RKO (cell line): ENCODE measurements at places on chromosomes 13 and 19.

DNA sequence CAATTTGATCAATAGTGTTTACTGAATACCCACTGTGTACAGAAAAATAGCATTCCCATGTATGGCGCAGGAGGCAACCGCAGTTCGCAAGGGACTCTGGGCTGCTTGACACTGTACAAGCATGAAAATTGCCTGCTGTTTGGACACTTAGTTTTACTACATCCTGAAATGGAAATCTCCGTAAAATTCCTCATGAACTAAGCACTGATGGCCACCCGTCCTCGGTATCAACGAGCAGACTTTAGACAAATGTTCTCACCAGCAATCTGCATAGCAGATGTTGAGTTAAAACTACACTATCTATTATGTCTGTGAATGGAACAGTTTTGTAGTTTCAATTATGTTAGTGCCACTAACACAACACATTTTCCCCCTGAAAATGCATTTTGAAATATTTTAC is 294.7 kb downstream of the DCLK1 start:
- no peak for DNase-seq

GRCh38 chr19:7654401-7654800 is 14.4 kb upstream of the RETN start:
- no peak for DNase-seq

- DNase-seq = no peak
Observed at GRCh38 chr19:17229890-17230289, 3.9 kb downstream of the OCEL1 start.

DNA sequence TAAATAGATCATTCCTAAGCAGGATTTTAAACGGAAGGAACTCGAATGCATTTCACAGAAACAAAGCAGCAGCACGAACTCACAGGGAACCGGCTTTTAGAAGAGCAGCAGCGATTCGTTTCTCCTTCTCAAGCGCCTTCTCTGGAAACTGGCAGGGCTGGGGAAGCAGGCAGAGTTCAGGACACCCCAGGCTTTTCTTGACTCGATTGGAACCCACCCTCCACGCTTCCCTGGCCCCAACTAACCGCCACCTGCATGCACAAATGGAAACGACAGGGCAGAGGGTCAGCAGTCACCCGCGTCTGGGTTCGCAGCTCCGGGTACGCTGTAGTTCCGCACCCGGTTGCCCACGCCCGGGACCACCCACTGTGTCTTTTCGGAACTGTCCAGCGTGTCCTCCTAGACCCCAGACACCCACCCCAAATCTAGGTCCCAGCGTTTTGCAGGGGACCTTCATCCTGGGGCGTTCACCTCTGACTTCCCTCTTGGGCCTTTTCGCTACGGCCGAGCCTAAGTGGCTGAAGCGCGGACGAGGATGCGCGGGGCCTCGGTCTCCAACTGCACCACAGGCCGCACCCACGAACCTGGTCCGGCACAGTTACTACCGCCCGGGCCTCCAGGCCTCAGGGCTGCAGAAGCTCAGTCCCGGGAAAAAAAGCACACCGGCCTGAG is 500 bp downstream of the ZFP30 start:
- DNase-seq = peak; percentile 64

DNA sequence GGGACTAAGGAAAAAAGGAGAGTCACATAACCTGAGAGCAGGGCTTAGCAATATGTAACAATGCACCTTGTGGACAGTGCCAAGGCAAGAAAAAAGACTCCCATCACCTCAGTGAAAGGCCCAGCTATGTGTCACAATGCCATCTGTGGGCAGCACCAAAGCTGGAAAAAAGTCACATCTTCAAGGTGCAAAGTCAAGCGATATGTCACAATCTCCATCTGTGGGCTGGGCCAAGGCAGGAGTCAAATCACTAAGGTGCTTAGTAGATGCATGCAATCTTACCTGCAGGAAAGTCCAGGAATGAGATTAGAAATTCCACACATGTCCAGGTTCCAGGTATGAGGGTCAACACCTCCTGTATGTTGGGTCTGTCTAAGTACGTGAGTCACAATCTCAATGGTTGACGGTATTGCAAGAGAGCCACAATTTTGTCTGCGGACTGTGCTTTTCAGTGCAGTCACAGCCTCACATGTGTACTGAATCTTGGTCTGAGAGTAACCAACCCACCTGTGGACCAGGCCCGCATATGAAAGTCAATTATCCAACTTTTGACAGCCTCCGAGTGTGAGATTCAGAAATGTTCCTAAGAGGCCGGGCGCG is 14.8 kb upstream of the ZNF43 start:
- DNase-seq = no peak

DNA sequence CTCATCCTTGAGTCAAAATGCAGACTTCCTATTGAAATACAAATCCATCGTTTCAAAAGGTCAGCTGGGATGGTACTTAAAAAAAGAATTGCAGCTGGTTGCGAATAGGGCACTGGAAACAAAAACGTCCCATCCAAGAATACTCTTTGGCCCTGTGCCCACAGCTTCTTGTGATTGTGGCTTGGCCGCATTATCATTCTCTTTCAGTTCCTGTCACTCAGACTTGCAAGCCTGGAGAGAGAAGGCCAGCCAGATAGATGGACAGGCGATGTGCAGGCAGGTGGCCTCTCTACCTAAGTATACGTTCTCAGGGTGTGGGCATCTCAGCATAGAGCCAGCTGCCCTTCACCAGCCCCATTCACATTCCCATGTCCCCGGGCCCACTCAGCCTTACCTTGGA is 208.5 kb upstream of the ZNF536 start:
- no peak for DNase-seq

DNA sequence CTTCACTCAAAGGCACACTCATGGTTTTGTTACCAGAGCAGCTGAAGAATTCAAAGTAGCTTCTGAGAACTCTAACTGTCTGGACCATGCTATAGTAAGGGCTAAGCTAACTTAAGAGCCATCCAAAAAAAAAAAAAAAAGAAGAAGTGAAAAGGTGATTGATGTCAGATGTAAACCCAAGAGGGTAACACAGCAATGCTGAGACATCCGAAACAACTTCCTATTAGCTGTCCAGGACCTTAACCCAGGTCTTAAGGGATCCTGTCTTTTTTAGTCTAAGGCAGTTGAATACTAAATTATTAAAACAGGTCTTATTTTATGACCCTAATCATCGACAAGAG is 11.2 kb upstream of the RAB20 start:
- no peak for DNase-seq

GRCh38 chr19:15551293-15552004 is 43.1 kb downstream of the CYP4F22 start:
- DNase-seq = no peak

- peak; percentile 31 for DNase-seq
Observed at GRCh38 chr13:79405501-79405830, 589 bp downstream of the RBM26 start.

DNA sequence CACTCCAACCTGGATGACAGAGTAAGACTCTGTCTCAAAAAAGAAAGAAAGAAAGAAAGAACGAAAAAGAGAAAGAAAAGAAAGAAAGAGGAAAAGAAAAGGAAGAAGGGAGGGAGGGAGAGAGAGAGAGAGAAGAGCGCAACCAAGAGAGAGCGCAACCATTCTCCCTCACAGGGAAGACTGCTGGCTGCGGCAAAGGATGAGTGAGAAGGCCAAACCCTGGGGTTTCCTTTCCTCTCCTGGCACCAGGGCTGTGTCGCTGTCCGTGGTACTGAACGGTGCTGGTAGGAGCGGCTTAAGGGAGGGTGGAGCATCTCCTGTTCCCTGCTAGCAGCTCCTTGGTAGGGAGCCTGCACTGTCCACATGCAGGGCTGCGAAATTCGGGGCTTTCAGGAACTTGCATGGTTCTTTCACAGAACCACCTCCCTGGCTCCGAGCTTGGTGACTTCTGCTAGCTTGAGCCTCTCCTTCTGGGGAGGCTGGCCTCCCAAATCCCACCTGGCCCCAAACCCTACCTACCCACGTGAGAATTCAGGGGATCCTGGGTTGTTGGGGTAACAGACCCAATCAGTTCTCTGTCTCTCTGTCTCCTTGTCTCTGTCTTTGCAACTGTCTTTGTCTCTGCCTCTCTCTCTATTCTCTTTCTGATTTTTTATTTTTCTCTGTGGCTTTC is 51.1 kb upstream of the ZNRF4 start:
- peak; percentile 86 for DNase-seq

- no peak for DNase-seq
Observed at GRCh38 chr13:105389373-105389772, 1146.1 kb downstream of the EFNB2 start.

DNA sequence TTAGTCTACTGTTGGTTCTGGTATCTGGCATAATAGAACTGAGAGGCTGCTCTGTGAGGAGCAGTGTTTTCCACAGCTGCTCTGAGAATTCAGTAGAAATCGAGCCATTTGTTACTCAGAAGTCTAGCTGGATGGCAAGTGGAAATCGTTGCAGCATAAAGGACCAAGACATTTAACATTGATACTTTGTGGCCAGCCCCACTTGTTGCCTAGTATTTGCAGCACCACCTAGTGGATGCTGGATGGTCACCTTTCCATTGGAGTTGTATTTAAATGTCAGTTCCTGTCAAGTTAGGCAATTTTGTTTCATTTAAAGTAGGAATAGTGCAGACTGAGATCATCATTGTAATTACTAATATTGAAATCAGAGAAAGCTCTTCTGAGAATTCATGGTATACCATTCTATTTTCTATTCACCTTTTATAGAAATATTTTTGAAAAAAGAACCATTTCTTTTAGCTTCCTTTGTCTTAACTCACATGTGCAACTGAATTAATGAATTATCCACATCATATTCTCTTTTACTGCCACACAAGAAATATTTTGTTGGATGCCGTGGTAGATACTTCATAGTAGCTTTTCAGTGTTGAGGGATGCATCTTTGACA is 64.6 kb downstream of the PDS5B start:
- peak; percentile 75 for DNase-seq

DNA sequence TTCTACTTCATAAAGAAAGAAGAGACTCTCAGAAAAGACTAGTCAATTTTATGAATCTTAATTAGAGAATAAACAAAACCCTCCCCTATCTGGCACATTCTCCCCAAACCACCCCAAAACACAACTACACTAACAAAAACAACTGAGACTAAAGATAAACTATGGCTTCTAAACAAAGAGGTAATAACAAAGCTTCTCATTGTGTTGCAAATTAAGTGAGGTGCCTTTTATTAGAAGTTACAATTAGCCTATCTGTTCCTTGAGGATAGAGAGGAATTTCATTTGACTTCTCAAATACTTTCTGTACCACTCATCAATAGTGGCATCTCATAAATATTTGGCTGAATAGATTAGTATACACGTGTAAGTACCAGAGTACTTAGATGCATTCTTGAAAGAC is 1196.2 kb downstream of the PCDH9 start:
- DNase-seq = no peak

- DNase-seq = peak; percentile 65
Observed at GRCh38 chr13:35157143-35157755, 215.2 kb downstream of the NBEA start.

- DNase-seq = peak; percentile 18
Observed at GRCh38 chr19:51789061-51789795, 5.7 kb upstream of the FPR3 start.

DNA sequence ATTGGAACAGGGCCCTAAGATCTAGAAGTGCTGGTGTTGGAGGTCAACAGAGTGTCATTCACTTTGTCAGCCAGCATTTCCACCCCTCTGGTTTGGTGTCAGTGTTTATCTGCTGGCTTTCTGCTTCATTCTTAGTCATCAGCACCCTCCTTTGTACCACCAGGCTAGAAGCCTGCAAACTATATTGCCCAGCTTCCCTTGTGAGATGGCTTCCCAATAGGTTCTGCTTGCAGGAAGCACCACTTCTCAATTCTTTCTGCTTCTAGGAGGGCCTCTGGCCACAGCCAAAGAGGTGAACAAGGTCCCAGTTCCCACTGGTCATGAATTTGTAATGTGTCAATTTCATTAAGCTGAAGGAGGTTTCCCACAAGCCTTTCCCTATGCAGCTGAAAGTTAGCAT is 36.4 kb upstream of the CALM3 start:
- DNase-seq = peak; percentile 16

- no peak for DNase-seq
Observed at GRCh38 chr13:42494157-42494556, 79.8 kb upstream of the TNFSF11 start.

DNA sequence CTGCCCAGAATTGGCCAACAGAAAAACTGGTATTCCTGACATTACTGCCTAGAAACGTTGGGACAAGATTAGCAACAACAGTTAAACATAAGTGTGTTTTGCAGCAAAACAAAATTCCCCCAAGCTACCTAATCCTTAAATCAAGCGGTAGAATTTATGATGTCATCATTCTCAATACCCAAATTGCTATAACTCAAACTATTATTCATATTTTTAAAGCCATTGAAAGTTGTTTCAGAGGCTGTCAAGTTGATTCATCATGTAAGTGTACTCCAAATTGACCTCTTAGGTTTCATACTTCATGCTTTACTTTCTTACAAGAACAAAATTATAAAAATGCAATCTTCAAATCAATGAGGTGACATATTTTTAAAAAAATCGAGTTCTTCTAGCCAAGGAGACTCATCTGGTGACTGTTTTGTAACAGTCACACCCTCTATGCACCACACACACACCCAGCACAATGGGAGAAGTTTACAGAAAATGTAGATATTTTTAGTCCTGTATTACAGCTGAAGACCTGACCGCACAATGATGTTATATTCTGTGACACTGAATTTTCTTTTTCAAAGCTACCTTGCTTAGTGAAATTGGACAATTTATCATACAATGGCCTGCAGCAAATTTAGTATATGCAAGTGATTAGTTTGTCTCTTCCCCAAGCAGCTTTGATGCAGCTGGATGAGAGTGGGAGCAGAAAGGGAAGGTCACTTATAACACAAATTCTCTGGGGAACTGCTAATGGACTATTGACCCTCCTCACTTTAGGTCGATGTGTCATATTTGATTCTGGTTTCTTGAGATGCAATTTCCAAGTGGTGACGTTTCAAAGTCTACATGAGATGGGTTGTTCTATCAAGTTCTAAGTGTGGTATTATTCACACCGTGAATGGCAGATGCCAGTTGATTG is 345.3 kb upstream of the OBI1 start:
- no peak for DNase-seq

- no peak for DNase-seq
Observed at GRCh38 chr19:31709476-31709875, 360.2 kb upstream of the TSHZ3 start.
